Thoracic aorta endothelial cell (primary cell): ENCODE measurements at places on chromosomes 5 and 9. TPM values are rescaled to one million over a fixed set of nuclear protein-coding genes. Genes with fewer than 3 reads are reported as not detected.

CRB2 gene
- total RNA-seq, result not detected in 2 replicates

ADAMTS16 gene
- not detected in 2 replicates for total RNA-seq

FAXDC2 gene
- total RNA-seq, result 3.6 and 4.1 TPM in 2 replicates

ZSWIM6 gene
- 26.6 and 44.1 TPM in 2 replicates for total RNA-seq

GAS1 gene
- 0.13 and 0.29 TPM in 2 replicates for total RNA-seq

SLC6A18 gene
- total RNA-seq, result not detected in 2 replicates
